ENCODE measurements at places on chromosomes 13 and 19.

DNA sequence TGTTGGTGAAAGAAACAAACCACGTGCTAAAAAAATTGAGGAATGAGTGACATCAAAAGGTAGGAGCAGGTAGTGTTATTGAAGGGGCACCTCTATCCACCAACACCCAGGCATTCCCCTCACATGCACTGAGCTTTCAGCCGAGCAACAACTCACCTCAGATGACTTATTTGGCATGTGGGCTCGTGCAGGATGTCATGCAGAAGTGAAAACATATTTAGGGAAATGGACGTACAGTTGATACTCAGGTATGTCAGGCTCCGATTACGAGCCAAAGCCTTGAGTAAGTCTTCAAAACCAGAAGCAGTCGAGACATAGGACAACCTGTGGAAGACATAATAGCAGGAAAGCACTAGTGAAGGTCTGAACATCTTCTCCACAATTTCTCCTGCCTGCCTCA is 30.4 kb downstream of the NLRP11 start:
- DNase-seq: no peak

DNA sequence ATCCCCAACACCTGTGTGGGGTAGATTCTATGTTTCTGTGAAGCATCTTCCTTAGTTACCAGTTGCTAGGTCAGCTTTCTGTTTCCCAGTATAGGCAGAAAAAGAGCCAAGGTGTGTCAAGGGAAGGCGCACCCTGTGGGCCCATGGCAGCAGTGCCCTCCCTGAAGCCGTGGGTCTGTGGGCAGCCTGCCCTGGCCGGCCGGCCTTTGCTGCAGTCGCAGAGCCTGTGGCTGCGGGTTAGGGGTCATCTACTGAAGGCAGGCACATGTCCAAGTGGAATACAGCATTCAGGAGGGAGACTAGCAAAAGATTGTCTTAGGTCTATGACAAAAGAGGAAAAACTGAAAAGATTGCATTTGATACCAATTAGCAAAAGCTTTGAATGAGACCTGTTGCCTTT is 214.0 kb downstream of the IRS2 start:
- DNase-seq: no peak

DNA sequence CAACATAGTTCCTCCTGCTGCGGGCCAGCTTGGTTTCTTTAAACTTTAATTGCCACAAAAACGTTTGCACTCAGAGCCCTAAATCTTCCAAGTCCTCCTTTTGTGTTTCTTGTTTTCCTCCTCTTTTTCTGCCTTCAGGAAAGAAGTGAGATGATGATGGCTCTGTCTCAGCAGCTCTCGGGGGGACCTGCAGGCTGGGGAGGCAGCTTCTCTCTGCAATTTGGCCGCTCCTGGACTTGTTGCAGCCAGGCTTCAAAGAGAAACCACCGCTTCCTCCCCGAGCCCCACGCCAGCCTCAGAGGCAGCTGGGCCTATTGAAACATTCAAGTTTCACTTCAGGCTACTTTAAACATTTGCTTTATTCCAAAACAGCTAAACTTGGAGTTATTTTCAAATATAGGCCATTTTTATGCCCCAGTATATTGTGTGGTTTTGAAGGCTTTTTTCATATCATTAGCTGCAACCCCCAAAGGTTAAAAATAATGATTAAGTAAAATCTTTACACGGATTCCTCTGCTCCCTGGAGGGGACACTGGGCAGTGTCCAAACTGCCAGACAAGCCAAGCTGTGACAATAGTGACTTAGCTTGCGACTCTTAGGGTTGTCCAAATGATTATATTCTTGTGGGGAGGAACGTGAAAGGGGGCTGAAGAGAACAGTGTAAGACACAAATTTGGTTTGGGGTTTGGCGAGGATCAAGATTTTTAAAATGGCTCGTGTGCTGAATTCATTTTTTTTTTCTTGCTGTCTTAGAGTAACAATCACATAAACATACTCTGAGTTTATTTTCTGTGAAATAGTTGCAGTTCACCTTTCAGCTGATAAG is 330.8 kb downstream of the DLEU7 start:
- peak; percentile 75 for DNase-seq

- no peak for DNase-seq
Observed at GRCh38 chr19:37725181-37725580, 5.6 kb upstream of the ZNF607 start.

- no peak for DNase-seq
Observed at GRCh38 chr13:113654175-113654560, 3.8 kb downstream of the ATP4B start.

DNA sequence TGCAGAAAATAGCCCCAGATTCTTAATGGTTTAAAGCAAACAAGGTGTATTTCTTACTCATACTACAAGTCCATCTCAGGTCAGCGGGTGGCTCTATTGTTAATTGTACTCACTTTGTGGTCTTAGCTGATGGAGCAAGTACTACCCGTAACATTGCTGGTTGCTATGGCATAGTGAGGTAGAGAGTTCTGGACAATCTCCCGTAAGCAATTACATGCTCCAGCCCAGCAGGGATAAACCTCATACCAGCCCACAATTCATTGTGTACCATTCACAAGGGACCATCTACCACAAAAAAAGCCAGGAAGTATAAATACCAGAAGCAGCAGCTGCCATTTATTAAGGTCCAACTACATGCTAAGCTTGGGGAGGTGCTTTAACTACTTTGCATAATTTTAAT is 167.1 kb downstream of the PCDH9 start:
- DNase-seq: no peak

DNA sequence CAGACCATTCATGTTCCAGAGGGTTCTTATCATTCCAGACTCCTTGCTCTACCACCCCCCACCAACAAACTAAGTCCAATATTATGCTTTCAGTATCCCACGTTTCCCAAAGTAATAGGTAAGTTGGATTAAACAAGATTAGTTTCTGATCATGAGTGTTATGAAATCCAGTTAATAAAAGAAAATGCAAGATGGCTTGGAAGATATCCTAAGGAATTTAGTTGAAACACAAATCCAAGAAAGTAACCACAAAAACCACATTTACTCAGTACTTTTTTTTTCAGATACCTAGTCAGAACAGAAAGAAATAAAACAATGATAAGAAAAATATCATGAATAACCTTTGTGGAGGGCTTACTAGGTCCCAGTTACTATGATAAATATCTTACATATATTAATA is 119.4 kb upstream of the MIR17HG start:
- no peak for DNase-seq

DNA sequence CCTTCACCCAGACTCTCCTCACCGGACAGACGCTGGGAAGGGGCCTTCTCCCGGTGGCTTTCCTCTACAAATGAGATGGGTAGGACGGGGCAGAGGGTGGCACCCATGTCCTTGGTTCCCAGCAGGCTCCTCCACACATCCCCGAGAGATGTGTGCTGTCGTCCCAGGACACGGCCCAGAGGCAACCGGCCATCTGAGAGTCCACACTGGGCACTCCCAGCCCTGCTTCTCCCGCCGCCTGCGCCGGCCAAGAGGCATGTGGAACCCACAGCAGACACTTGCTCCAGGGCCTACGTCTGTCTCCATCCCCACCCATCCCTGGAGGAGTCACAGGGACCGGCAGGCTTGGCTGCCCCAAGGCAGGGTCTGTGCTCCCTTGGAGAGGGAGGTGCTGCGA is 179.9 kb downstream of the KDM4B start:
- no peak for DNase-seq

DNA sequence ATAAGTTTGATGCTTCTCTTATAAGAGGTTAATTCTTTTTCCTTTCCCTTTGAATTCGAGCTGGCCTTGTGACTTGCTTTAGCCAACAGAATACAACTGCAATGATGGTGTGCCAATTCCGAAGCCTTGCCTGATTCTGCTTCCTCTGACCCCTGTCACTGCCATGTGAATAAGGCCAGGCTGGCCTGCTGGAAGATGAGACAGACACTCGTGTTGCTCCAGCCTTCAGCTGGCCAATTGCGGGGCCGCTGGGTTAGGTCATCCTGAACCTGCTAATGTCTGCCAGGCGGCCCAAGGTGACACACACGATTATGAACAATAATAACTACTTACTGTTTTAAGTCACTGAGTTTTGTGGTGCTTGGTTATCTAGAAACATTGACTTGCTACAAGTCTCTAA is 352.0 kb downstream of the MYO16 start:
- DNase-seq: peak; percentile 9

DNA sequence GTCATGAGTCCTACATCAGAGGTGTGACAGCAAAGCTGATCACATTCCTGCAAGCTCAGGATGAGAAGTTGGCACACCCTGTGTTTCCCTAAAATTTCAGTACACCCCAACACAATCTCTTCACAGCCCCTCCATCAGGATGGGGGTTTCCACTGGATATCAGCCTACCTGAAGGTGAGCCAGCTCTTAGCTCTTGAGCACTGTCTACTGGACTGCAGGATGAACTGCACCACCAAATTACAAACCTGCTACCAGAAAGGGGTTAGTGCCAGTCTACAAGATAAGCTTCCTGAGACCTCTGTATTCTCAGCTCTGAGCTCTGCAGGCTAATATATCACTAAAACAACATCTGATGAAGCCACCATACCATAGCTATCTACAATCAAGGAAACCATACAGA is 1616.2 kb upstream of the SPRY2 start:
- no peak for DNase-seq

DNA sequence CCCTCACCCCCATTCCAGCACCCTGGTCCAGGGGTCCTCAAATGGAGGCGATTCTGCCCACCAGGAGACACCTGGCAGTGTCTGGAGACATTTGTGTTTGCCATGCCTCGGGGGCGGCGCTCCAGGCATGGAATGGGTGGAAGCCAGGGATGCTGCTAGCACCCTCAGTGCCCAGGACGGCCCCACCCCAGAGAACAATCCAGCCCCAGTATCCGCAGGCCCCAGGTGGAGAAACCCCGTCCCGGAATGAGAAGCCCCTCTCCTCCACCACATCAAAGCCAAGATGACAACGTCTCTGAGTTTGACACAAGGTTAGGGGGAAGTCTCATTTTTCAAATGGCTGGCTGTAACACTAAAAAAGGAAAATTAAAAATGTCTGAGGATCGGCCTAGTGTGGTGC is 68.5 kb downstream of the INSR start:
- DNase-seq: no peak

- DNase-seq: no peak
Observed at GRCh38 chr19:39341129-39341718, 997 bp upstream of the SAMD4B start.

GRCh38 chr13:20977394-20977793 is 74.8 kb upstream of the XPO4 start:
- no peak for DNase-seq

- DNase-seq: no peak
Observed at GRCh38 chr13:62360609-62361008, 945.0 kb upstream of the PCDH20 start.

DNA sequence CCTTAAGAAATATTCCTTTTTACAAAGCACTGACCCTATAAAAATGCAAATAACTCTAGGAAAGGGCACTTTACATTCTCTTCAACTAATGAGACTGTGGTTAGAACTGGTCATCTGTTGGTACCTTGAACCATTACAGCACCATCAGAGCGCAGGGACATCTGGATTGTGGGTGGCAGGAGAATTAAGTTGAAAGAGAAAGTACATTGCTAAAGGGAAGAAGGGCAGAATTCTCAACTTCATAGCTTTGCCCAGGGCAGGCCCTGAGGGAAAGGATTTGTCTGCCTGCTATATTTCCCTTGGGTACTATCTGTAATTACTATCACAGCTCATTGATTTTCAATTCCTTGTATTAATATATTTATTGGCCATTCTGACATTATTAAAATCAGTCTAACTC is 196.8 kb downstream of the KLF12 start:
- no peak for DNase-seq

GRCh38 chr13:28671126-28671792 is 12.3 kb downstream of the POMP start:
- DNase-seq: no peak

GRCh38 chr13:98459171-98459681 is 117.7 kb downstream of the STK24 start:
- DNase-seq: no peak

- DNase-seq: peak; percentile 89
Observed at GRCh38 chr19:7533925-7534480, 1.5 kb upstream of the PNPLA6 start.

GRCh38 chr13:101298517-101298916 is 117.8 kb downstream of the NALCN start:
- DNase-seq: no peak

GRCh38 chr13:98410612-98411011 is 166.3 kb downstream of the STK24 start:
- no peak for DNase-seq

DNA sequence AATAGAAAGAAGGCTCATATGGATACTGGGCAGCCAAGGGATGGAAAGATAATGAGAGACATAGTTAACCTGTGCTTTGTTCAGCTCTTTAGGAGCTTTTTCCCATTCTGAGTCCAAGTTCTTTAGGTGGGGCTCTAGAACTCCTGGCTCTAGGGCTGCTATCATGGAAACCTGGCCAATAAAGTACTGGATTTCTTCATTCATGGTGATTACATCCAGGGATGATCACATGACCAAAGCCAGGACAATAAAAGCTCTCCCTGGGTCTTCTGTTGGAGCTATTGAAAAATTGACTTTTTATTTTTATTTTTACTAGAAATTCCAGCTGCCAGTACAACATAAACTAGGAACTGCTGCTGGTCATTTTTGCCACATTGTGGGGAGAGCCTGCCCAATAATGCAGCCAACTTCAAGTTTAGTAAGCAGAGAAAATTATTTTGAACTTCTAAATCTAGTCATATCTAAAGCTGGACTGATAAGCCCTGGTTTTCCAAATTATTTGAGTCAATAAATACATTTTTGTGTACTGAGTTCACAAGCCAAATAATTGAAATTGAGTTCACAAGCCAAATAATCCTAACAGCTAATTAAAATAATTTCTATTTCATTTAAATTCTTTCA is 224.9 kb upstream of the STARD13 start:
- DNase-seq: no peak

GRCh38 chr19:38020311-38020710 is 113.3 kb downstream of the SIPA1L3 start:
- no peak for DNase-seq

DNA sequence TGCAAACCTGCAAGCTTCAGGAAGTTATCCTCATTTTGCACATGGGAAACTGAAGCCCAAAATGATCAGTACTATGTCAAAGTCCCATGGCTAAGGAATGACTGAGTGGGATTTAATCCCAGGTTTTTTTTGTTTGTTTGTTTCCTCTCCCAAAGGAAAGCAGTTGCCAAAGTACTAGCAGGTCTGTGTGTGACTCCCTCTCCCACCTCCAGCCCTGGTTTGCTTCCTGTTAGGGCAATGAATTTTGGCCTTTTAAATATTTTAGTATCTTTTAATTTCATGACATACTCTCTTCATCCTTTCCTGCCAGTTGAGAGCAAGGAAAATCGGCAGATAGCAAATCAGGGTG is 134.1 kb upstream of the RNF113B start:
- no peak for DNase-seq
